ENCODE measurements at places on chromosomes 12 and 14.
A peak's percentile ranks its signal among the peaks of the same experiment; 100 is the strongest.

GRCh38 chr14:98014851-98015615 lies 1217.9 kb downstream of the VRK1 start:
- DNase-seq: no peak

DNA sequence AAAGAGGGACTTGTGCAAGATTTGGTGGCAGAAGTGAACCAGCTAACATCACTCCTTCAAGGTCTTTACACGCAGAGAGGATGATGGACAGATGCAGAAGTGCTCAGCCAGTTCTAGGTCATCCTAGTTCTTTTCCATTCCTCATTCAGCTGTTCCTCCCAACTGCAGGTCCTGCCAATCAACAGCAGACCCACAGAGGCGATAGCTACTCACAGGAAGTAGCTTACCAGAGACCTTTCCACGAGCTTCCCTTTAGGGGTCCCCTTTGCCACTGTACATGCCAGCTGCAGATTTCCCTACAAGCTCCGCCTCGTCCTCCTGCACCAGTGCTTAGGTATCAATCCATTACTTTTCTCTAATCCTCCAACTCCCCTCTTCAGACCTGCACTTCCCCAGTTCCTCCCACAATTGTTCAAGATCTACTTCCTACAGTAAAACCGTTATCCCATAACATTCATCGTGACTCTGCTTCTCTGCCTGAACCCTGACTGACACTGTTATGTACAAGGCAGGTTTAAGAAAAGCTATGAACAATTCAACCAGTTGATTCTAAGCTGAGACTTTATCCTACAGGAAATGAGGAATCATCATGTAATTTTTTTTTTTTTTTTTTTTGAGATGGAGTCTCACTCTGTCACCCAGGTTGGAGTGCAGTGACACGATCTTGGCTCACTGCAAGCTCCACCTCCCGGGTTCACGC lies 22.5 kb downstream of the RECQL start:
- no peak for DNase-seq

DNA sequence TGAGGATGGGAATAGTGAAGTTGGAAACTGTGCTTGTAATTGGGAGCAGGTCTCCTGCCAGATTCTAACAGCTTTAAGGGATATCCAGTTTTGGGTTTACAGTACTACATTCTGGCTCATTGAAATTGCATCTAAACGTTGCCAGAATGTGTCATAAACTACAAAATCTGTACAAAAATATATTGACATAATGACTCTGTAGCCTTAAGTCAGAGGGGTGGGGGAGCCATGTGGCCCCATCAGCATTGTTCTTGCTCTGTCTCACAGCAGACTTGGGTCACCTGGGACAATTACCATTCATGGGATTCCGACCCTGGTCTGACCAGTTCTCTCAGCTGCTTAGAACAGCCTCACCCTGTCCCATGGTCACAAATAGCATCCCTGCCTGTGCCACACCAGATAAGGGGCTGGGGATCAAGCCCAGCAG lies 43.3 kb upstream of the MED13L start:
- DNase-seq: no peak

DNA sequence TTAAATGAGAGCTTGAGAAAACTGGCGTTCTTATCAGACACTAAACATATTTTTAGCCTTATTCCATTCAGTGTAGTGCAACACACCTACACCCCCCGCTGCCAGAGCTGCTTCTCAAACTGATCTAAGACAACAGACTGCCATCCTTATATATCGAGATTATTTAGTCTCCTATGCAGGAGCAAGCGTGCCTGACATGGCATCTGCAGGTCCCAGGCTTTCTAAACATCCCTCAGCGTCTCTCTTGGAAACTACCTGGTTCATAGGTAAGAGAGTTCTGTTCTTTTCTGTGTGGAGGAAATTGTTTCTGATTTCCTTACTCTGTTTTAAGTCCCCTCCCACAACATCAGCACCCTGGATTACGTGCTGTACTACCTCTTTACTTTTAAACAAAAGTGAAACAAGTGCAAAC lies 117.1 kb upstream of the PTPRB start:
- no peak for DNase-seq

- DNase-seq: no peak
These were observed 237.6 kb downstream of the SLC41A2 start for GRCh38 chr12:104720339-104721038.

GRCh38 chr12:115294453-115295133 lies 610.6 kb upstream of the TBX3 start:
- no peak for DNase-seq

DNA sequence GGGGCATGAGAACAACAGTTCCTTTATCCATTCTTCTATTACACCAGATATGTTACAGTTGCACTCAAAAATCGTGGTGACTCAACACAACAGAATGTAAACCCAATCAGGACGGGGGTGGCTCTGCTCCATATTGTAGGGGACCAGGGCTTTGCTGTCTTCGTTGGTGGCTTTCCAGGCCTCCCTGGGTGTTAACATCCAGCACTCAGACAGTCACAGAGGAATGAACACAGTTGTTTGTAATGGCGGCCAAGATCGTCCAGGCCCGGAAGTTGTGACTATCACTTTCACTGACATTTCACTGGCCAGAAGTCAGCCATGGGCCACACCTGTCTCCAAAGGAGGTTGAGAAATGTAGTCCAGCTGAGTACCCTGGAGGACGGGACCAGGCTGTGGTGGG lies 204.1 kb downstream of the CACNA1C start:
- no peak for DNase-seq

DNA sequence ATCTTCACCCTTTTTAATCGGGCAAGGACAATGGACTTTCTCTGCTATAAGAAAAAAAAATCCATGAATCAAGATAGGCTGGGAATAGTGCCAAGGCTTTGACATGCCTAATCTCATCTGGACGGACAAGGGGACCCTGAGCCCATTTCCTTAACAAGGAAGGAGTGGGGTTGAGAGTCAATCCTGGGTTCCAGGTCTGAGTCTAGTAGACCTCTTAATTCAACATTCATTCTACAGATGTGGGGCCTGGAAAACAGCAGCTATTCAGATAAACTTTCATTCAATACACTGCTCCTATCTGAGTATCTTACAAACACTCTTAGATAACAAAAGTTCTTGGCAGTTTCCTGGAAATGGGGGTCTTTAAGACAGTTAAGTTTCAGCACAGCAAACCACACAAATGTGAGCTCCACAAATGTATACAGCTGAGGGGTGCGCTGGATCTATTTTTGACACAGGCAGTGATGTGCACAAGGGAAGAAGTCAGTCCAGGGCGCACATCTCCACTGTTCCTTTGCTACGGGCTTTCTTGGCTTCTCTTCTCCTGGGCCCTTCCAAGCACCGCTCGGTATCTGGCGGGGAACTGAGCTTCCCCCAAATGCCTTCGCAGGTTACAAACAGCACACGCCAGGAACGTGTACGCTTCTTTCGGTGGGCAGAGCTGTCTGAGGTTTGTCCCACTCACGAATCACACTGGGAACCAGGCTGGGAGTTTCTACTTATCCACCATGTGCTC lies 82.2 kb upstream of the GPR68 start:
- no peak for DNase-seq

GRCh38 chr12:132066345-132066685 lies 77.8 kb downstream of the DDX51 start:
- no peak for DNase-seq

- DNase-seq: no peak
These were observed 24.7 kb downstream of the TRAPPC6B start for GRCh38 chr14:39145266-39145966.

DNA sequence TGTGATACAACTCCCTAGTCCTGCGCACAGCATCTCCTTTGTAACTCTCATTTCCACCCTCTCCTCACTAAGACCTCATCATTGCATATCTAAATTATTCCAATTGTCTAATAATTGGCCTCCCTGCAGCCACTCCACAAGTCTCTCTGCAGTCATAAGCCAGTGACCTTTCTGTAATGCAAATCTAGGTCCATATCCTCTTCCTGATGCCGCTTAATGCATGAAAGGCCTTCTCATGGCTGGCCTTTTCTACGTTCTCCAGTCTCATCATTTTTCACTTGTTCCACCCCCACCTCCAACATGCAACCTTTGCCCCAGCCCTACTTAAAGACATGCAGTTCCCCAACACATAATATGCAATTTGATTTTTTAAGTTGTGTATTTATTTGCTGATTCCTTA lies 96.0 kb downstream of the RPAP3 start:
- no peak for DNase-seq

DNA sequence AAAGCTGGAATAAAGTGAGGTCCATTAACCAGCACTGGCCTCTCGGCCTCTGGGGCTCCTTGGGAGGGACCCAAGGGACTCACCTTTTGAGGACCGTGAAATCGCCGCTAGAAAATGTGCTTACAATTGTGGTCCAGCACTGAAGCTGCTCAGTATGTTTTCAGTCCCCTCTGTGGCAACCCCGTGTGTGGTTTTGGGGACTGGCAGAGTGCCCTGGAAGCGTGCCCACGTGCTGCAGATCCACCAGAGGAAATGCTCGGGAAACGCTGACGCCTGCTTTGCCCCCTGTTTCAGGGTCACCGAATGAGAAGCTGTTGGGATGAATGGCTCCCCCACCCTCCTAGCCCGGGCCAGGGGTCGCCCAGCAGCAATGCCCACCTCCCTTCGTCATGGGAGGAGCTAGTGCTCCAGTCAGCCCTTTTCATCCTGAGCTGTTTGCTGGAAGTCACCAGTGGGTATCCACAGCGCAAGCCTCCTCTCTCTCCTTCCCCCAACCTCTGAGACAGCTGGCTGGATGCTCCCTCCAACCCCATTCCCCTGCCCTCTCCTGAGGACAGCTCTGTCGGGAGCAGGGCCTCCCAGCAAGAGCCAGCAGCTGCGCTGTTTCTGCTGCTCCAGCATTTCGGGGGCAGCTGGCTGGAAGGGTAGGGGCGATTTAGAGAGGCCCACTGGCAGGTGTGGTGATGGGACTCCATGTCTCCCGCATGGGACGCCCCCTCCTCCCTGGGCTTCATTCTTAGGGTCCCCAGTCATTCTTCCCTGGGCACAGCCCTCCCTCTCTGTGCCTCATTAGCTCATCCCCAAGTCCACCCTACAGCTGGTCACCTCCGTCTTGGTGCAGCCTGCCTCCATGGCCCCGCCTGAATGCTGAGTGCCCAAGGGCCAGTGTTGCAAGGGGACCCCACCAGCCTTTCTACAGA lies 33.2 kb upstream of the PPP1R13B start:
- DNase-seq: no peak

DNA sequence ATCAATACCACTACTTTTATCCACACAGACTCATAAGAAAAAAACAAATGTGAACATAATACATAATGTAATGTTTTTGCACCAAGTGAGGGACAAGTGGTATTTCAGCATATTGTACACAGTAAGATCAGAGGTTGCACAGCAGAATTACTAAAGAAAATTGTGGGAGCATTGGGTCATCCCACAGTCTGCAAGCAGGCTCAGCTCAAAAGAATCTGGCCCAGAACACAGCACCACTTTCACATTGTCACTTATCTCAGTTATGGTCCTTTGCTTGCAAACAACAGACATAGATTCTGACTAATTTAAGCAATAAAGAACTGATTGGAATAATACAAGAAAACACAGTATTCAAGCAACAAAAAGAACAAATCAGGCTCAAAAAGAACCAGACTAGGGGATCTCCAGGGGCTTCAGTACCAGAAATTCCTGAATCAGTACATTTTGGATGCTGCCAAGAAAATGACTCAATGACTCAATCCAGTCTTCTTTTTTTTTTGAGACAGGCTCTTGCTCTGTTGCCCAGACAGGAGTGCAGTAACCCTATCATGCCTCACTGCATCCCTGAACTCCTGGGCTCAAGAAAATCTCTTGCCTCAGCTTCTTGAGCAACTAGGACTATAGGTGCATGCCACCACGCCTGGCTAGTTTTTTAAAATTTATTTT lies 42.9 kb upstream of the EEA1 start:
- no peak for DNase-seq

DNA sequence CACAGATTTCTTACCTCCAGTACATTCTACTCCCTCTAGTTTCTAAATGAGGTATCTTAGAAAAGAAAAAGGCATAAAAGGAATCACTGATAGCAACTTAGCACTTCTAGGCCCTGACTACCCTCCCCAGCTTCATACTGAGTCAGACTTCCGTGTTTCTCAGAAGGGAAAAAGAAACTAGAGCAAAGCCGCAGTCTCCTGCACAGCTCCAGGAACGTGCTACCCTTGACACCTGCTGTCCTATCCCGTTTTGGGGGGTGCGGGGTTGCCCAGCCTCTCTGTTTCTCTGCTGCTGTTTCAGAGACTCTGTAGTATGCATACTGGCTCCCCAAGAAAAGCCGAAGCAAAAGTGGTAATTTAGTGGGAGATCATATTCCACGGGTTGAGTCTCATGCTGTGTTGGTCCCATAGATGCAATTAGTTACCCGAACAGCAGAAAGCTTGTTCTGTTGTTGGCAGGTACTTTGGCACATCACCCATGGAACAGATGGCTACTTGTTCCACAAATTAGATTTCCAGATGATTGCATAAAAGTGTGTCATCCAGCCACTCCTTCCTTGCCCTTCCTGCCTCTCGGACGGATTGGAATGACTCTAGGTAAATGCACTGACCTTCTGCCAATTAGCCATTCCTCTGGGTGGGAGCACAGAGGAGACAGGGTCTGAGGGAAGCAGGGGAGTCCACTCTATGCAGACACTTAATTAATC lies 438.1 kb downstream of the FUT8 start:
- DNase-seq: no peak

GRCh38 chr14:65606460-65606859 lies 193.9 kb downstream of the FUT8 start:
- DNase-seq: no peak

DNA sequence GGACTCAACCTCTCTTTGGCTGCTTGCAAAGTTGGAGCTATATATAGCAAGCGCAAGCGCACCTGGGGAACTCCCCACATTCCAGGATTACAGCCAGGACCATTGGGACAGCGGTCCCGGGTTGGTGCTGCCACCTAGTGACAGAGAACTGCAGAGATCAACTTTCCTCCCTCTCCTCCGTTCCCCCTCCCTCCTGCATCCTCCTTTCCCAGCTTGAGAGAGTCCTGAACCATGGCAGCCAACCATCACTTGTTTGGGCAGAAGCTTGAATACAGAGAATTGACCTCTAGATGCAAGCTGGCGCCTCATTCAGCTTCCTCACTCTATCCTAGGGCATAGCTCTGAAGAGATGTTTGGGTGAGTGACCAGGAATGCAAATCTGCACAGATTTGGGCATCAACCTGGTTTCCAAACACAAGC lies 17.4 kb upstream of the FLVCR2 start:
- peak; percentile 1 for DNase-seq

DNA sequence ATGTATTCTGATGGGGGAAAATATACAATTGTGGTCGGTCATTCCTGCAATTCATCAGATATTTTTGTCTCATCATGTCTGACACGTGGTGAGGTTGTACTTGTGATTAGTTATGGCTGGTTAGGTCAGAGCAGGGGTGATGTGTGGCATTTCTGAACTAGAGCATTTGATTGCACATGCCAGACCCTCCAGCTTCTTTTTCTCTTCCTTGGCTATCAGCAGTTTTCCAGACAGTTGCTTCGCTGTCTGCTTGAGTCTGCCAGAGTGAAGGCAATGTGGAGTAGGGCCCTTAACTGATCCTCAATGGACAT lies 25.9 kb downstream of the TMEM117 start:
- DNase-seq: no peak

- DNase-seq: no peak
These were observed 40.9 kb upstream of the GSG1 start for GRCh38 chr12:13144266-13144828.

Measured in GOT3 (cell line).